ENCODE measurements at places on chromosomes 11 and 22.
A peak's percentile ranks its signal among the peaks of the same experiment; 100 is the strongest.

- no peak for DNase-seq
These were observed 14.8 kb upstream of the WDR74 start for GRCh38 chr11:62854013-62854824.

- no peak for DNase-seq
These were observed 68.7 kb downstream of the DDX10 start for GRCh38 chr11:108733479-108734116.

DNA sequence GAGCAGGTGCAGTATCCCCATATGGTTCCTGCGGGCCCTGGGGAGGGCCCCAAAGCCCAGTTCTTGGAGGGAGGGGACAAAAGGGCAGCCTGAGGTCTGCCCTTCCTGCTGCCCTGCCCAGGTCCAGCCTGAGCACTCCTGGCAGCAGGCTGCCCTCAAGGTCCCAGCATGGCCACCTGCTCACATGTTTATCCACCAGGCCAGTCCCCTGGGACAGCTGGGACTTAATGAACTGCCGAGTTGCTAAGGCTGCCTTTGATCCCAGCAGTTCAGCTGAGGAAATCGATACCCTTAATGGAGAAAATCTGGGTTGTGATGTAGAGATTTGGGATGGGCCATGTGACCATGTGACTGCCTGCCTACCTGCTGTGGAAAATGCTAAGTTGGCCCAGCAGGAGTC lies 146.2 kb downstream of the TRIM29 start:
- DNase-seq: no peak

- no peak for DNase-seq
These were observed 39.0 kb upstream of the RTL6 start for GRCh38 chr22:44537015-44537414.

DNA sequence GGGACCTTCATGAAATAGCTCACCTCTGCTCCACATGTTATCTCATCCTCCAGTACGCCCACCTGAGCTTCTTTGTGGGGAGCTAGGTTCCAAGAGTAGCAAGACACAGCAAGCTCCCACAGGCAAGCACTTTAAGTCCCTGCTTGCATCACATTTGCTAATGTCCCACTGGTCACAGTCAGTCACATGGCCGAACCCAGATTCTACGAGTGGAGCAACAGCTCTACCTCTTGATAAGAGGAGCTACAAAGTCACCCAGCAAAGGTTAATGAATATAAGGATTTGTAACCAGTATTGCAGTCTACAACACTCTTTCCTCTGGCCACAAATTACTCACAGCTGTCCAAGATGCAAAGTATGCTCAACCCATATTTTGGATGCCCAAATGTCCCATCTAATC lies 15.2 kb upstream of the MS4A15 start:
- DNase-seq: no peak

- peak; percentile 95 for DNase-seq
These were observed 12.7 kb downstream of the EHF start for GRCh38 chr11:34633640-34633989.

DNA sequence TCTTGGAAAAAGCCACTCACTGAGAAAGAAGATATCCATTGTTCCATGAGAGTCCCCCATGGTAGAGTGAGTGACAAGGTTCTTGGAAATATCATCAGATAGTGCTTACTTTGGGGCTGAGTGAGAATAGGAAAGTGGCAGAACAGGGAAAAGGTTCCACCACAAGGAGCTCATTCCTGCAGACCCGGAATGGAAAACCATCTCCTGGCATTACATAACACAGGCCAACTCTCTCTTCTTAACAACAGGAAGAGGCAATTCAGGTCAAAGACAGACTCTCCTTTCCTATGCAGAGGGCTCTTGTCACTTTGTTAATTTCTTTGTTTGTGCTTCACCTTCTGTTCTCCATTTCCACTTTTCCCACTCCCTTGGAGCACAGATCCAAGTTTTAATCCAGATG lies 259.7 kb downstream of the KIRREL3 start:
- no peak for DNase-seq
